Stimulated activated CD4-positive, alpha-beta T cell treated with anti-CD3 and anti-CD28 coated beads, Interleukin-15, amount 100 ng/mL, for 48 hours (primary cell): ENCODE measurements at places on chromosomes 6 and 20.
A peak's percentile ranks its signal among the peaks of the same experiment; 100 is the strongest.

GRCh38 chr20:25061103-25061799 lies 3.3 kb upstream of the ACSS1 start:
- no peak for DNase-seq

- DNase-seq = no peak
Measured at GRCh38 chr6:105501246-105501645, 98.4 kb upstream of the PREP start.

GRCh38 chr20:6388671-6389197 lies 265.9 kb upstream of the FERMT1 start:
- DNase-seq = no peak

GRCh38 chr6:168582571-168582981 lies 141.6 kb downstream of the SMOC2 start:
- no peak for DNase-seq

- no peak for DNase-seq
Measured at GRCh38 chr6:154511791-154512190, 1.3 kb upstream of the CNKSR3 start.

DNA sequence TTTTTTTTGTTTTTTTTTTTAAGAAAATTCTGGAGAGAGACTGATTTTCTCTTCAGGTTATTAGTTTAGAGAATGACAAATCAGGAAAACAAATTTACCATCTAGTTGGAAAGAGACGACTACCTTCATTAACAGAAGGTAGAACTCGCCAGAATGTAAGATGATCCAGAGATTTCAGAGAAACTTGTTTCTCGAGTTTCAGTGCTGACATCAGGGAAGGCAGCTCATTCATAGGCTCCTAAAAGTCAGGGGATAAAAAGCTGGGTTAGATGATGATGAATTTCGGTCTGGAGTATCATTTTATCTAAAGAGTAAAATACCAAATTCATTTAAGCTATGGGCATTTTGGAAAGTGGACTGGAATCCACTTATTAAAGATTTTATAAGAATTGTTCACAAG lies 27.9 kb downstream of the ZNF334 start:
- no peak for DNase-seq

DNA sequence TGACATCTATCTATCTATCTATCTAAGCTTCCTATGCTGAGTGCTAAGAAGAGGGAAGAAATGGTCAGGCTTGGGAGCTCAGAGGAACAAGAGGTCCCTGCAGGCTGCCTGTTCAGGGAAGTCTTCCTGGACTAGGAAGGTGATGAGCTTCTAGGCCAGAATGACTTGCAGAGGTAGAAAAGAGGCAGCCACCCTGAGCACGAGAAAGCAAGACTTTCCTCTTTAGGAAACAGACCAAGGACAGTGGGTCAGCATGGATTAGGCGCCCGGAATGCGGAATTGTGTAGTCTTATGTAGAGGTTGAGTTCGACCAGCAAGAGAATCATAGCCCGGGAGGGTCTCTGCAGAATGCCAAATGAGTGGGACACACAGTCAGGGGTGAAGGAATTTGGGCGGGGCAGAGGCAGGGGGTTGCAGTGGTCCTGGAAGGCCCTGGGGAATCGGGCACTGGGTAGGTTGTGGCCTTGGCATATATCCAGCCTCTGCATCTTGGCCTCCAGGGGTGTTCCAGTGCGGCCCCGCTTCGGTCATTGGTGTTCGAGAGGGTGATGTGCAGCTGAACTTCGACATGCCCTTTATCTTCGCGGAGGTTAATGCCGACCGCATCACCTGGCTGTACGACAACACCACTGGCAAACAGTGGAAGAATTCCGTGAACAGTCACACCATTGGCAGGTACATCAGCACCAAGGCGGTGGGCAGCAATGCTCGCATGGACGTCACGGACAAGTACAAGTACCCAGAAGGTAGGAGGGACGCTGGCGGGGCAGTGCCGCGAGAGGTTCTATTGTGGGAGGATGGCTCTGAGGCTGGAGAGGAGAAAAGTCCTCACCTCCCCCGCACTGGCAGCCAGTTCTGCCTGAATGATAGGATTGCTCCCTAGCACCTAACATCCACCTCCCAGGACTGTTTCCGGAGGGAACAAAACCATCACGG lies 32.1 kb downstream of the TGM3 start:
- no peak for DNase-seq

DNA sequence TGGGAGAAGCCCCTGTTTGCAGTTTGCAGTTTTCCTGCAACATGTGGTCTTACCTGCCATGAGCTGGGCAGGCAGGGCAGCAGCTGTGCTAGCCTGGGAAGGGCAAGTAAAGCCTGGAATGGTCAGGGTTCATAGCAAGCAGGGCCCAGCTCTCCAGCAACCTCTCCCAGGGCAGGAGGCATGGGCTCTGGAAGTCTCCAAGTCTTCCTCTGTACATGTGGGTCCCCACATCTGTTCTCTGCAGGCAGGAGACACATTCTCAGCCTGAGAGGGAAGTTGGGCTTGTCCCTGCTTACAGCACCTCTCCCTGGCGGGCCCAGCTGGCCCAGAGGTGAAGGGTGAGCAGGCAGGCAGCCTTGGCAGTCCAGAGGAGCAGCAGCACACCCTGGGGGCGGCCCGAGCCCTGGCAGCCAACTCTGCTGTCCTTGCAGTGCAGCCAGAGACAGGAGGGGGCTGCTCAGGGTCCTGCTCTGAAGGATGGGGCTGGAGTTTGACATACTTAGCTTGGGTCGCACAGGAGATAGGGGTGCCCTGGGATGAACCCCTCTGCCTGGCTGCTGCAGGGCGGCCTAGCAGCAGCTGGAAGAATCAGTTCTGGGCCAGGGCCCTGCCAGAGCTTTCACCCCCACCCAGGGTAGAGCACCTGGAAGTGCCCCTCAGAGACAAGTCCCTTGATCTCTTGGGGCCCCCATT lies 176.0 kb downstream of the MRPL14 start:
- DNase-seq = no peak

GRCh38 chr6:39387785-39388184 lies 65.3 kb upstream of the KCNK16 start:
- DNase-seq = no peak

DNA sequence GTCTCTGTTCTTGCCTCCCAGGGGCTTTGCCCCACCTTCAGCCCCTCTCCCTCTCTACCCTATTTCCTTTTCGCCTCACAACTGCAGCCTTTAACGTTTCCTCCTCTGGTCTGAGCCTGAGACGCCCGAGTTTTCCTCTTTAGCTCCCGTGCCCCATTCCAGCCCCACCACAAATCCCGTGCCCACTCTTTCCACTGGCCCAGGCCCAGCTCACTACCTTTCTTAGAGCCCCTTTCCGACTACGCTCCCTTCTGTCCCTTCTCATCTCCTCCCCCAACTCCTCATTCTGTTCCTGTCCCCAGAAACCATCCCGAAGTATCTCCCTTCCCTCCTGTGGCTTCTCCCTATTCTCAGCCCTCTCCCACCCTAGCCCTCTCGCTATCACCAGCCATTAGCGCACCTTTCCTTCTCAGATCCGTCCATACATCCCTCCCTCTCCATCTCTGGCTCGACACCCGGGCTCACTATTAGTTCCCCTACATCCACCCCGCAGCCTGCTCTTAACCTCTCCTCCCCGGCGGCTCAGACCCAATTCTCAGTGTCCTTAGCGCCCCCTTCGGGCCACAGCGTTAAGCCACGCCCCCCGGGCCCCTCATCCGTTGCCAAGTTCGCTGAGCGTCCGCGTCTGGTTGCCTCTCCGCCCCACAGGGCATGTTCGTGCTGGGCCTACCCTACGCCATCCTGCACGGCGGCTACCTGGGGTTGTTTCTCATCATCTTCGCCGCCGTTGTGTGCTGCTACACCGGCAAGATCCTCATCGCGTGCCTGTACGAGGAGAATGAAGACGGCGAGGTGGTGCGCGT lies 2.7 kb downstream of the SLC32A1 start:
- DNase-seq = peak; percentile 69

GRCh38 chr20:44211177-44212039 lies 837 bp upstream of the OSER1 start:
- no peak for DNase-seq

GRCh38 chr6:122365775-122366403 lies 33.6 kb upstream of the HSF2 start:
- no peak for DNase-seq

DNA sequence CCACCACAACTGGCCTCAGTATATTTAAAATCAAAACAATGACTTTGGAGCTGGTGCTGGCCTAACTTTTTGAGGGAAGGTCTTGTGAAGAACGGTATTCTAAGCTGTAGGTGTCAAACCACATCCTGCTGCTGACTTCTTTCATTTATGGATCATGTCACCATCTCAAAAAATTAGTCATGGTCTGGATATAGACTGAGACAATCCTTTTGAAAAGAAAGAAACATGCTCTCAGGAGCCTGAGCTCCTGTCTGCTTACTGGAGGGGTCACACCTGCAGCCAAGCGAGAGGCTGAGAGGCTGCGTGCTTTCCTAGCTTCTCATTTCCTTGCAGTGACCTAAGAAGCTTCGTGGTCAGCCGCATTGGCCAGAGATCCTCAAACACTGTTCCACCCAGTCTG lies 55.2 kb downstream of the TIAM2 start:
- peak; percentile 22 for DNase-seq

DNA sequence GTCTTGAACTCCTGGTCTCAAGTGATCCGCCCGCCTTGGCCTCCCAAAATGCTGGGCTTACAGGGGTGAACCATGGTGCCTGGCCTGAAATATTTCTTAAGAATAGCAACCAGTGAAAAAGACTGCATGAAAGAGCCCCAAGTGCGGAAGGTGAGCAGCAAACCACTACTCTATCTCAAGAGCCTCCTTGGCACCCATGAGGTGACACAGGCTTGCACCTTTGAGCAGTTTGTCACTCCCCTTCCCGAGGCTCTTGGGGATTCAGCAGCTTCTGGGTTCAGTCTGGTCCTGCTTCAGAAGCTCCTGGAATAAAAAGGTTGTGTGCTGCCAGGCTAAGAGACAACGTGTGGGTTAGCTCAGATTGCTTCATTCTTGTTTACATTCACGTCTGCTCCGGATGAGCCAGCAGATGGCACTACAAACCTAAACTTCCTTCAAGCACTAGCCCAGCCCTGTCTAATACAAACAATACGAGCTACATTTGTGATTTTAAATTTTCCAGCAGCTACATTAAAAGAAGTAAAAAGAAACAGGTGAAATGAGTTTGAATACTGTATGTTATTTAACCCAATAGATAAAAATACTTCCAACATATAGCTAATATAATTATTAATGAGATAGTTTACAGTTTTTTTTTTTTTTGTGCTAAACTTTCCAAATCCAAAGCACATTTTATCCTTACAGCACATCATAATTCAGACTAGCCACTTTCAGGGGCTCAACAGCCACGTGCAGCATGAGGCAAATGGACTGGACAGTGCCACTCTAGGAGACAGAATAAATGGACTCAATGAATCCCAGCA lies 46.2 kb downstream of the GJA10 start:
- peak; percentile 49 for DNase-seq
